ENCODE measurements at places on chromosomes 4 and X.

DNA sequence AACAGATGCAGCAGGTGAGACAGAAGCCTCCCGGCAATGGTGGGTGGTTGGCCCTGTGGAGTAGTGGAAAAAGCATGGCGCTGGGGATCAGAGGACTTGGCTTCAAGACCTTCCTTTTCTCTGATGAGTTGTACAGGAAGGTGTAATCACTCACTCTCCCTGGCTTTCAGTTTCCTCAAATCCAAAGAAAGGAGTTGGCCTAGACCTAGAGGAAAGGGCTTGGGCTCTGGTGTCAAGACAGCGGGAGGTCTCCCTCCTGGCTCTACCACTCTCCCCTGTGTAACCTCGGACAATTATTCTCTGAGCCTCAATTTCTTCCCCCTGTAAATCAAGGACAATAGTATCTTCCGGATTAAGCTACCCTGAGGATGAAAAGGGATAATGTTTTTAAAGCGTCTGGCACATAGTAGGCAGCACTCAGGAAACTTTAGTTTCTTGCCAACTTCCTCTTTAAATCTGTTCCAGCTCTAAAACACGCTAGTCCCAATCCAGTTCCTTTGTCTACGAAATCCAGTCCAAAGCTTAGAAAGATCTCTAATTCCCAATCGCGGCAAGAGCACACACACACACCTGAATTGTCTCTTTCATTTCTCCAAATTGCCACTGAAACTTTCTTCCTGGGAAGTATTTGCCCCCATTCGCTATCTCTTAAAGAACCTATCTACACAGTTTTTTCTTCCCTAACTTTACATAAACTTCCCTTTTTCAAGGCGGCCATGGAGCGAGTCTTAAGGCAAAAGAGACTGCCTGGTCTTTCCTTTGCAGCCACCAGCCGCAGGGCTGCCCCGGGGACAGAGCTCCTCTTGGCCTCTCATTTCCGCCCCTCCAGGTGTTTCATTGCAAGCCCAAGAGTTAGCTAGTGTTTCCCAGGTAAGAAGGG, 29.9 kb upstream of the GPC4 start:
- DNase-seq, result no peak

- DNase-seq, result no peak
Observed at GRCh38 chr4:42313872-42314271, 83.4 kb upstream of the SHISA3 start.

DNA sequence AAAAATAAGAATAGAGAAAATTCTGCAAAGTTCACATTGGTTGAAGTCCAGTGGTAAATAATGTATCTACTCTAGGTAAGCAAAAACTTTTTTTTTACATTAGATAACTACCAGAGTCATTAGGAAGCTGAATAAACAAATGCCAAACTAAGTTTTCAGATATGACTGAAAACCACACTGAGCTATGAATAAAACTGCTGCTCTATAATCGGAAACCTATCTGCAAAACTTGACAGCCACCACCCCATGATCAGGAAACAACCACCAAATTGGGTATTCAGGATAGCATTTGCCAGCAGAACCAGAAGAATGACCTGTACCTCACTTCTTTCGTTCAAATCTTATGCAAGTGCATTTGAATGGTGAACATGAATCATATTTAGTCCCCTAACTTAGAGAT, 173.0 kb upstream of the TET2 start:
- DNase-seq, result no peak

- DNase-seq, result no peak
Observed at GRCh38 chrX:140766024-140766611, 56.6 kb downstream of the LINC00632 start.

GRCh38 chrX:86148594-86148993, 343 bp downstream of the DACH2 start:
- no peak for DNase-seq

DNA sequence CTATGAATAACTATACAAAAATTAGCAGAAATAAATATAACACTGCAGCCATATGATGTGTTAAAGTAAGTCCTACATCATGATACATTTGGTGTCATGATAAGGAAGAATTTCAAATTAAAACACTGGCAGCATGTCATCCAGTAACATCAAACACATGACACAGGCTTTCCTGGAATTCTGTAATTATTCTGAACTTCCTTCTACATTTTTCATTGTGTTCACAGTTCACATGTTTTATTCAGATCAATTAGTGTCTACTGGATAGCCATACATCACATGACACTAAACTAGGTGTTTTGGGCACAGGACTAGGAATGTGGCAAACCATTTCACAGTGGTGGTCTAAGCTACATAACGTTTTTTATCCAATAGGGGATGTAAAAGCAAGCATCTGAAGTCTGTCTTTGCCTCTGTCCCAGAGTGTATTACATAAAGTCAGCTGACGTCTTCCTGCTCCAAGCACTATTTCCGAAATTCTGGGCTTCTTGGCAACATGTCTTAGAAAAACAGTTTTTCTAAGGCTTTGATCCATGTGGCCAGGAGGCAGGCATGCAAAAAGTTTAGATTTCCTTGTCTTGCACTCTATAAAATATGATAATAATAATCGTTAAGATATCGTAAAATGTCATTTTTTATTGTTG, 707.9 kb downstream of the CENPC start:
- DNase-seq, result no peak

- no peak for DNase-seq
Observed at GRCh38 chrX:48747415-48748016, 14.0 kb upstream of the GLOD5 start.

DNA sequence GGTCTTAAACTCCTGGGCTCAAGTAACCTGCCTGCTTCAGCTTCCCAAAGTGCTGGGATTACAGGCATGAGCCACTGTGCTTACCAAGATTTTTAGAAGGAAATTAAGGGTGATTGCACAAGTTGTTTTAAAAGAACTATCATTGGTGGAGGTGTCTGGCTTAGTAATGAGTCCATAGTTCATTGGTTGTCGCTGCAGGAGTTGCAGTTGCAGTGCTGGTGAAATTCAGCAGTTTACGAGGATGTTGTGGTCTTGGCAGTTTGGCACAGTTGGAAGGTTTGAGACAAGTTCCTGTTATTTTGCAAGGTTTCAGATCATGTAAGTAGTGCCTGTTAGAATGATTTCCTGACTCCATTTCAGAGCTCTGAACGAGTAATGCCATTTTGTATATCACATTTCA, 48.1 kb downstream of the RAB40AL start:
- no peak for DNase-seq

DNA sequence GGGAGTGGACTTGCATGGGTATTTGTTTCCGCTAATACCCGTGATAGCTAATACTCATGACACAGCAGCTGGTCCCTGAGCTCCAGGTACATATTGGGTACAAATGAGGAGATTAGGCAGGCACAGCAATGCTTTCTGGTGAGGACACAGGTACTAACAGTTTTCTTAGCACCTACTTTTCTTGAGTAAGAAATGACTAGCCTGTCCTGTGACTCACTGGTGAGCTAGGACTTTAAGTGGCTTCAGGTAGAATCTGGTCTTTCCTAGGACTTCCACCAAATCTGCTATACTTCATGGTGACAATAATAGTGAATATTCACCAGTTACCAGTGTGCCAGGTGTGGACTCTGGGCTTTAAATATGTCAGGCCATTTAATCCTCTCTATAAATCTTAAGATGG, 407.4 kb upstream of the NR3C2 start:
- no peak for DNase-seq

GRCh38 chr4:81031796-81032551, 1.5 kb downstream of the BMP3 start:
- no peak for DNase-seq

DNA sequence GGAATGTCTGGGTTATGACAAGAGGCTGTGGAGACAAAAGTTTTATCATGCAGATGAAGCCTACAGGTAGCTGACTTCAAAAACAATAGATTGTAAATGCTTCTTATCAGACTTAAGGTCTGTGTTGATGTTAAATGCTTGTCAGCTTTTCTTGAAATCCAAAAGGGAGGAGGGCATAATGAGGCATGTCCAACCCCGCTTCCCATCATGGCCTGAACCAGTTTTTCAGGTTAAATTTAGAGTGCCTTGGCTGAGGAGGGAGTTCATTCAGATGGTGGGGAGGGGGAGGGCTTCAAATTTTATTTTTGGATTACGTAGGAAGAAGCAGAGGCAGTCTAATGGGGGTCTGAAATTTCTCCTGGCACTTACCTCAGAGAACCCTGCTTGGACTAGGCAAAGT, 207.7 kb upstream of the HDX start:
- DNase-seq, result no peak

- DNase-seq, result no peak
Observed at GRCh38 chr4:143302536-143302935, 34.1 kb upstream of the GAB1 start.

GRCh38 chrX:133454924-133455323, 39.6 kb upstream of the GPC4 start:
- DNase-seq, result no peak

GRCh38 chr4:131248314-131248713, 1900.8 kb upstream of the PCDH10 start:
- DNase-seq, result no peak

- DNase-seq, result no peak
Observed at GRCh38 chr4:67291644-67292043, 253.7 kb downstream of the CENPC start.

GRCh38 chr4:6268650-6269615, 717 bp upstream of the WFS1 start:
- no peak for DNase-seq

DNA sequence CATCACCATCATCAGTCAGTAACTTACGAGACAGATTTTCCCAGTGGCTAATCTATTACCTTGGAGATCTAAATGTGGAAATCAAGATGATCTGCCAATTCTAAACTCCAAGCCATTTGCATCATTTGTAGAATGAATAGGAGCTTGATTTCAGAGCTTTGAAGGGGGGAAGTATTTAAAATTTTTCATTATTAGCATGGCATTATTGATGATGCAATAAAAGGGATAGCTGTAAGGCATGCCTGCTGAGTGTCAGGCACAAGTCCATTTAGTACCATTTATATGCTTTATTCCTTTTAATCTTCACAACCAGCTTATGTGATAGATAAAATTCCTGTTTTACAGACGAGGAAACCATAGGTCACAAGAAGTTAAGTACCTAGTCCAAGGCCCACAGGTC, 5.3 kb downstream of the EXOC1L start:
- DNase-seq, result no peak

DNA sequence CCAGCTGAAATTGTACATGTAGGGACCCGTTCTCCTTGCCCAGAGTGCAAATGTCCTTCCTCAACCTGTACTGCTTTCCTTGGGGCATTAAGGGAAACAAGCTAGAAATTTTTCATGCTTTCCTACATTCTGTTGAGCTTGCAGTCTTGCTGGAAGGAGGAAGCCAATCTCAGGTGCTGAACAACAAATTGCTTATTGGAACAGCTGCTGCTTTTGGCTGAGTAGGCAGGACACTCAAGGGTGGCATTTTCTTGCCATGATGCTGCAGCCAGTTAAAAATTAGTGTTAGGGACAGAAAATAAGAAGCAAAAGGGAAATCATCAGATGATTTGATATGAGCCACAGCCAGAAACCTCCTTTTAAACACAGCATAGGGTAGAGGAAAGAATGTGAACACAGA, 223.7 kb downstream of the QDPR start:
- no peak for DNase-seq

DNA sequence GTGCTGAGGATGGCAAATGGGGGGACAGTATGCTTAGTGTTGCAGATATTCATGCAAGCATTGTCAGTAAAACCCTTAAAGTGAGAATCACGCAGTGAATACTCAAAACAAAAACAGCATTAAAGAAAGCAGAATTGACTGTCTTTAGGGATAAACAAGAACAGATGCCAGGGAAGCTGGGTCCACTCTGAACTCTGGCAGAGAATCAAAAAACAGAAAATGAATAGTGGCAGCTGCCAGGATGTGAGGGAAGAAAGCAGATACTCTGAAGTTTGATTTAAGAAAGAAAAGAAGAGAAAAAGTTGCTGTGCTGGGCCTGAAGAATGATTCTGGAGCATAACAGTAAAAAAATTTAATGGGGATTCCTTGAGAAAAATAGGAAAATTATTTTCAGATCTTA, 131.5 kb downstream of the GABRA2 start:
- no peak for DNase-seq

DNA sequence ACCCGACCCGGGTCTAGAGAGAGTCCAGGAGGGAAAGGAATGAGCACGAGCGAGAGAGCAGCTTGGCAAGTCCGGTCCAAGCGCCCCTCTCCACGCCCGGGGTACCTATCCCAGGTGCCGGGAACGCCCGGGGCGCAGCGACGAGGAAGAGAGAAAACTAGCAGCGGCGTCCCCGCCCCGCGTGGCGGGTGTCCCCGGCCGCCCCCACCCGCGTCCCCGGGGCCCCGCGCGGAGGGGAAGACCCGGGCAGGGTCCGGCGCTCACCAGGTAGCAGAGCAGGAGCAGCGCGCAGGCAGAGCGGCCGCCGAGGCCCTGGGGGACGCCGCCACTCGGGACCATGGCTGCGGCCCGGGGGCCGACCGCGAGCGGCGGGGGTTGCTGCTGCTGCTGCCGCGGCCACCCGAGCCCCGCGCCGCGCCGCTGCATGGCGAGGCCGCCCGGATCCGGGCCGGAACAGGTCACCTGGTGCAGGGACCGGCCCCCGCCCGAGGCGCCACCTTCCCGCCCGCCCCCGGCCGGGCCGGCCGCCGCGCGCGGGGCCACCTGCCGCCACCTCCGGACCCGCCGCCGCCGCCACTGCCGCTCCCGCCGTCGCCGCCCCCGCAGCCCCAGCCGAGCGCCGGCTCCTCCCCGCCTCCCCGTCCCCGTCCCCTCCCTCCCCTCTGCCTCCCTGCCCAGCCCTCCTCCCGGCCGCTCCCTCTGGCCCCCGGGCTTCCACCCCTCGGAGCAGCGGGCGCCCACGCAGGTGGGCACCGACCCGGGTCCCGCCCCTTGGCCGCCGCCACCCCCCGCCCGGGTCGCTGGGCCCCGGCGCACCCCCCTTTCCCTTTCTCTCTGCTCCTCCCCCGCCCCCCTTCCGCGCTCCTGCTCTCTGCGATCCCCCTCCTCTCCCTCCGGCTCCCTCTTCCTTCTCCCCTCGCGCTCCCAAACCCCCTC, at the start of gene SEL1L3:
SEL1L3 (minus strand) TSS at position 578 of the 936 bp plus-strand sequence; CDS start at position 426, 152 bp downstream.
- DNase-seq, result no peak

GRCh38 chr4:143273160-143273917, 63.3 kb upstream of the GAB1 start:
- DNase-seq, result no peak

- no peak for DNase-seq
Observed at GRCh38 chr4:154001193-154001592, 212.3 kb upstream of the SFRP2 start.
